ENCODE measurements at places on chromosomes 1 and 21.

- no peak overlapping the region for H3K4me3 ChIP-seq
- DNase-seq, result no peak
- no peaks in the 10 kb centered on the region for H3K36me3 ChIP-seq
- H3K4me1 ChIP-seq, result no peaks in the 10 kb centered on the region
- no peak overlapping the region for H3K27ac ChIP-seq
These were observed 66.9 kb upstream of the MAP1LC3C start for GRCh38 chr1:242065813-242066212.

DNA sequence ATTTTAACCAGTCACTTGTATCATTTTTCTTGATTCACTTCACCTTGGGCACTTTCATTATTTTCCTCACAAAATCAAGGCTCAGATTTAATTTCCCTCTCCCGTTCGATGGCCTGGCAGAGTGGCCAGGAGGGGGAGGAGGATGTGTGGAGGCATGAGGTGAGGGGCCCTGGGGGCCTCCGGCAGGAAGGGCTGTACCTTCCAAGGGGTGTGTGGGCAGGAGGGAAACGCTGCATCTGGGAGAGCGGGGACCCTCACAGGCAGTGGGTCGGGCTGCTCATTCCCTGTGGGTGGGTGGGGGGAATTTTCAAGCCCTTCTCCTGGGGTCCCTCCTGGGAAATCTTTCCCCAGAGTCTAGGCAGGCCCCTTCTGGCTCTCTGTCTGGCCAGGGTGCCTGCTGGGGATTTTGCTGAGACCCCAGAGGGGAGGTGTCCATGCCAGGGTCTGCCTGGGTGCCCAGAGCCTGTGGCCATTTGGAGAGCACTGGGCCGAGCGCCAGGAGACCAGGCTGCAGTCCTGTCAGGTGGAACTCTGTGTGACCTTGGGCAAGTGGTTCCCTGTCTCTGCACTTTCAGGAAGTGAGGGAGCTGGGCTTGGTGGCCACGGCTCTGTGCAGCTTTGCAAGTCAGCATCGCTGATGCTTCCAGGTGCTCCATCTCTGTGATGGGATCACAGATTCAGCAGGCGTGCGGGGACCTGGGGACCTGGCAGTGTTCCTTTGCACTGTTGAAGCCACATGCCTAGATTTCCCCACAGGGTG is 81.9 kb upstream of the C1orf174 start:
- no peak for DNase-seq
- no peak overlapping the region for H3K4me3 ChIP-seq
- no peaks in the 10 kb centered on the region for H3K27me3 ChIP-seq

- peak; percentile 53 for DNase-seq
- H3K36me3 ChIP-seq, result no peaks in the 10 kb centered on the region
- H3K27me3 ChIP-seq, result no peaks in the 10 kb centered on the region
- peaks cover 28% of the 10 kb centered on the region for H3K4me1 ChIP-seq
- no peak overlapping the region for H3K4me3 ChIP-seq
These were observed 25.5 kb upstream of the ZNF496 start for GRCh38 chr1:247357052-247357780.

- no peak overlapping the region for H3K27ac ChIP-seq
- no peaks in the 10 kb centered on the region for H3K4me1 ChIP-seq
- peaks cover 14% of the 10 kb centered on the region for H3K27me3 ChIP-seq
- no peak for DNase-seq
- no peaks in the 10 kb centered on the region for H3K36me3 ChIP-seq
These were observed 34.6 kb upstream of the PIGC start for GRCh38 chr1:172478485-172478884.

- no peak for DNase-seq
- H3K4me1 ChIP-seq, result no peaks in the 10 kb centered on the region
- no peaks in the 10 kb centered on the region for H3K27me3 ChIP-seq
These were observed 45.1 kb downstream of the BCL9 start for GRCh38 chr1:147586414-147586813.

DNA sequence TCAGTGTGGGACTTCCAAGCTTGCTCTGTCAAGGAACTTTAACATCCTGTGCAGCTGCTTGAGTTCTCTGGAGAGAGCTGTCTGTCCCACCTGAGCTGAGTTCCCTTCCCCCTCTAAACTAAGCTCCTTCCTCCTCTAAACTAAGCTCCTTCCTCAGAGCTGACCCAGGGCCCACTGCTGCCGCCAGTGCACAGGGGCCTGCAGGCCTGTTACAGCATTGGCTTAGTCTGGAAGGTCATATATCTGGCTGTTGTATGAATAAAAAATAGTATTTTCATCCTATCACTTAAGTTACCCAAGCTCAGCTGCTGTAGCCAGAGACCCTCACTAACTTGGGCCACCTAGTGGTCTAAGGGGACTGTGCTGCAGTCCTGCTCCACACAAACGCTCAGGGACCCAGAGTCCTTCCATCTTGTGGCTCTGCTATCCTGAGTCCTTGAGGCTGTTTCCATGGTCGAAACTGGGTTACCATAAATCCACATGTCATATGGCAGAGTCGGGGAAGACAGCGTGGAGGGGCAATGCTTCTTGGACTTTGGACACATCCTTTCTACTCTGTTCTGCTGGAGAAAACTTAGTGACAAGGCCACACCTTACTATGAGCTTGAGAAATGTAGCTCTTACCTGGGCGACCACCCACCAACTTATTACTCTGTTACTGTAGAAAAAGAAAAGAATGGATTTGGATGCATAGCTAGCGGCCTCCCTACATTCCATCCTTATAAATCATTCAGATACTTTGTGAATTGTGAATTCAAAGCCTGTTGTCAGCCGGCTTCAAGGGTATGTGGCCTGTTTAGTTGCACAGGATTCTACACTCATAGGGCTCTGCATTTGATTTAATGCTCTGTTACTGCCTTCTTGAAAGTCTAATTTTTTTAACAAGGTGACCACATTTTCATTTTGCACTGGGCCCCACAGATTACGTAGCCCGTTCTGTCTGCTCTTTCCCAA is 71.4 kb upstream of the GCLM start:
- DNase-seq, result peak; percentile 34
- H3K36me3 ChIP-seq, result no peaks in the 10 kb centered on the region
- peaks cover 49% of the 10 kb centered on the region for H3K4me1 ChIP-seq
- H3K4me3 ChIP-seq, result no peak overlapping the region

GRCh38 chr1:10829965-10830515 is 33.6 kb upstream of the CASZ1 start:
- 0 out of 2 replicates have a peak, but pooled peaks cover 7% of the 10 kb centered on the region for H3K4me1 ChIP-seq
- no peak overlapping the region for H3K4me3 ChIP-seq
- DNase-seq, result no peak

- no peaks in the 10 kb centered on the region for H3K36me3 ChIP-seq
- H3K4me1 ChIP-seq, result no peaks in the 10 kb centered on the region
- H3K4me3 ChIP-seq, result no peak overlapping the region
- no peak for DNase-seq
- H3K27me3 ChIP-seq, result no peaks in the 10 kb centered on the region
These were observed 28.2 kb upstream of the ANKRD13C start for GRCh38 chr1:70382682-70383081.

DNA sequence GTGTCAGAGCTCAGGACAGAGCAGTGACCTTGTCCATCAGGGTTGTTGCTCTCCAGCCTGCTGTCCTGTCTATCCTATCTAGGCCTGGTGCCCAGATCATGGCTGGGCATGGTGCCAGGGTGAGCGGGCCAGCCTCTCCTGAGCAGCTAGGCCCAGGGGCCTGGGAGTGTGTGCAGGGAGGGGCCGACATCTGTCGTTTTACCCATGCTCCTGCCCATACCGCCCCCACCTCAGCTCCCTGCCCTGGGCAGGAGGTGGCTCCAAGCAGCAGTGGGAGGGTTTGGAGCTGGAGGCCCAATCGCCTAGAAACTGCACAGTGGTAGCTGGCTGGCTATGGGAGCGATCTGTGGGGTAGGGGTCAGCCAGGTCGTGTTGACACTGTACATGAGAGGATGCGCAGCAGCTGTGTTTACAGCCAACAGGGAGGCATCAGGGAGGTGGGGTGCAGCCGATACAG is 6.5 kb downstream of the INSRR start:
- no peak overlapping the region for H3K27ac ChIP-seq
- no peaks in the 10 kb centered on the region for H3K36me3 ChIP-seq
- H3K4me1 ChIP-seq, result no peaks in the 10 kb centered on the region
- peak; percentile 25 for DNase-seq

DNA sequence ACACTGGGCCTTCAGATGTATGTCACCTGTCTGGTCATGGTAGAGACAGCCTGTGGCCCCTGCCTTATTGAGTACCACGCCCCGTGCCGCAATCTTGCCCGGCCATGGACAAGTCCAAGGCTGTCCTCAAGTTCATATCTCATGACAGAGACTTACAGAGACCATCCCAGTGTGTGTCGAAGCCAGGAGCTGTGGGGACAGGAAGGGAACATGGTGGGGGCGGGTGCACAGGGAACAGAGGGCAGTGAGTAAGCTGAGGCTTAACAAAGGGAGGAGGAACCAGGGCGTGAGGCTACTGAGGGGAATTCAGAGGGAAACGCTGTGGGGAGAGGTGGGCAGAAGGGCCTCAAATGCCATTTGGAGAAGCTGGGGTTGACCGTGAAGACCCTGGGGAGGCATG is 75.8 kb downstream of the ALPL start:
- 0 out of 2 replicates have a peak, but pooled peaks cover 5% of the 10 kb centered on the region for H3K27me3 ChIP-seq
- DNase-seq, result no peak
- peaks cover 8% of the 10 kb centered on the region for H3K4me1 ChIP-seq

- DNase-seq, result no peak
- no peak overlapping the region for H3K27ac ChIP-seq
- peaks cover 36% of the 10 kb centered on the region for H3K36me3 ChIP-seq
- H3K27me3 ChIP-seq, result no peaks in the 10 kb centered on the region
- no peaks in the 10 kb centered on the region for H3K4me1 ChIP-seq
- H3K4me3 ChIP-seq, result no peak overlapping the region
These were observed 37.0 kb upstream of the MPC2 start for GRCh38 chr1:167973832-167974231.

GRCh38 chr1:198667807-198668206 is 29.0 kb downstream of the PTPRC start:
- peak overlapping the region; percentile 79 for H3K27ac ChIP-seq
- H3K27me3 ChIP-seq, result no peaks in the 10 kb centered on the region
- DNase-seq, result no peak
- no peak overlapping the region for H3K4me3 ChIP-seq
- no peaks in the 10 kb centered on the region for H3K36me3 ChIP-seq

DNA sequence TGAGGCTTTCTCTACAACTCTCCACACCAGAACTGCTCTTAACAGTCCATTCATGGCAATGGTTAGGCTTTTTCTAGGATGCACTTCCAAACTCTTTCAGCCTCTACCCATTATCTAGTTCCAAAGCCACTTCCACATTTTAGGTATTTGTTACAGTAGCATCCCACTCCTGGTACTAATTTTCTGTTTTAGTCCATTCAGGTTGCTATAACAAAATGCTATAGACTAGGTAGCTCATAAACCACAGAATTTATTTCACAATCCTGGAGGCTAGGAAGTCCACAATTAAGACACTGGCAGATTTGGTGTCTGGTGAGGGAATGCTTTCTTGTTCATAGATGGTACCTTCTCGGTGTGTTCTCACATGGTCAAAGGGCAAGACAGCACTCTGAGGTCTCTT is 17.3 kb upstream of the EPS8L3 start:
- no peaks in the 10 kb centered on the region for H3K36me3 ChIP-seq
- DNase-seq, result no peak
- H3K27ac ChIP-seq, result no peak overlapping the region

GRCh38 chr1:91827087-91827458 is 58.9 kb downstream of the TGFBR3 start:
- peaks cover 6% of the 10 kb centered on the region for H3K4me1 ChIP-seq
- no peaks in the 10 kb centered on the region for H3K27me3 ChIP-seq
- peak; percentile 64 for DNase-seq
- H3K27ac ChIP-seq, result 0 out of 2 replicates have a peak overlapping the region, but pooled peaks have one; percentile 11

DNA sequence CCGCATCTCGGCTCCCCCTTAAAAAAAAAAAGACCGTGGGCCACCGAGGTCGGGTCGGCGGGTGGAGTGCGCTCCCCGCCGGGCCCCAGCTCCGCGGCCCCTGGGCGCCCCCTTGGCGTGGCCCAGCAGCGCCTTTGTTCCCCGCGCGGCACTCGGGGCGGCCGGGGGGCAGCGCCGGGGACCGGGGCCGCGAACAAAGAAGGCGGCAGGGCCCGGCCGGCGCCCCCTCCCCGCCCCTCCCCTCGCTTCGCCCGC is 571 bp downstream of the MARCKSL1 start:
- H3K27me3 ChIP-seq, result no peaks in the 10 kb centered on the region
- DNase-seq, result no peak
- H3K4me3 ChIP-seq, result peak overlapping the region; percentile 79
- peaks cover 13% of the 10 kb centered on the region for H3K4me1 ChIP-seq
- H3K36me3 ChIP-seq, result no peaks in the 10 kb centered on the region
- H3K27ac ChIP-seq, result no peak overlapping the region

DNA sequence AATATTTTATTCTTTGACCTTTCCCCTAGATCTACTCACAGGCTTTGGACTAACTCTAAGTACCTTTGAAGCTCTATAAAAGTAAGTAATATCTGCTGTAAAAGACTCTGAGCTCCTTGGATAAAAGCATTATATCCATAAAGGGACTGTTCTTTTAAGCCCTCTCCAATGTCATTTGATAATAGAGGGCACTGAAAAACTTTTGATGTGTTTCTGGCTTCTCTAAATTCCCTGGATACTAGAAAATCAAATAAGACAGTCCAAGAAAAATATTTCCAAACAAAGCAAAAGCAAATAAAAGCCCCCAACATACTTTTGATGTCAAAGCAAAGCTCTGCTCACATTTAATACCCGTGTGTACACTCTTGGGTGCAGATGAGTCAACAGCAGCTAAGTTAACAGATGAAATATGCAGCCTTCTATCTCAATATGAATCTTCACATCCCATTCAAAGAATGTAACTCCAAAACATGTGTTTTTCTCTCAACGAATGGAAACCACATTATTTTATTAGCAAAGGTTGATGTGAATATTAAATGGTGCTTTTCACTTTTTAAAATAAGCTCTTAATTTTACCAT is 230.3 kb downstream of the CENPF start:
- peak overlapping the region; percentile 35 for H3K27ac ChIP-seq
- H3K36me3 ChIP-seq, result no peaks in the 10 kb centered on the region
- DNase-seq, result peak; percentile 79
- H3K4me1 ChIP-seq, result peaks cover 29% of the 10 kb centered on the region

DNA sequence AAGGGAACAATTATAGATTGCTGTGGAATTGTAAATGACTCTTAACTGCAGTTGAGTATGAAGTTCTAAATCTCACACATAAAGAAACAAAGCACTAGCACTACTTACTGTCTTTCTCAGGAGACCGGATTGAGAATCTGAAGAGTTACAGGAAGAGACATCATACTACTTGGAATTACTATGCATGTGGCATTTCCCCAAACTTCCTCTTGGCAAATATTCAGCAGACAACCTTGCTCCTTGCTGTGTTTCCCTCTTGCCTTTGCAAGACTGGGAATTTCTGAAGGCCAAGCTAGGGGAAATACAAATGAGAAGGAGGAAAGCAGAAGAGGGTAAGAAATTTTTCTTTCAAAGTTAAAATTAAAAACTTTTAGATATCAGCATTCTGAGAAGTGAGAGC is 173.6 kb upstream of the KCTD3 start:
- H3K27ac ChIP-seq, result no peak overlapping the region
- H3K4me3 ChIP-seq, result no peak overlapping the region
- H3K36me3 ChIP-seq, result no peaks in the 10 kb centered on the region
- no peaks in the 10 kb centered on the region for H3K4me1 ChIP-seq
- no peak for DNase-seq
- no peaks in the 10 kb centered on the region for H3K27me3 ChIP-seq

Data from GM23248 (cell line).